Psoas muscle (tissue), 8 donors: ENCODE measurements at places on chromosomes 11 and 22. TPM values are rescaled to one million over a fixed set of nuclear protein-coding genes. Genes with fewer than 3 reads are reported as not detected.

ZBTB16 gene
- 233 TPM for total RNA-seq

GRCh38 chr11:5684036-5684645 lies 733 bp downstream of the TRIM5 start:
- no peak for DNase-seq

DNA sequence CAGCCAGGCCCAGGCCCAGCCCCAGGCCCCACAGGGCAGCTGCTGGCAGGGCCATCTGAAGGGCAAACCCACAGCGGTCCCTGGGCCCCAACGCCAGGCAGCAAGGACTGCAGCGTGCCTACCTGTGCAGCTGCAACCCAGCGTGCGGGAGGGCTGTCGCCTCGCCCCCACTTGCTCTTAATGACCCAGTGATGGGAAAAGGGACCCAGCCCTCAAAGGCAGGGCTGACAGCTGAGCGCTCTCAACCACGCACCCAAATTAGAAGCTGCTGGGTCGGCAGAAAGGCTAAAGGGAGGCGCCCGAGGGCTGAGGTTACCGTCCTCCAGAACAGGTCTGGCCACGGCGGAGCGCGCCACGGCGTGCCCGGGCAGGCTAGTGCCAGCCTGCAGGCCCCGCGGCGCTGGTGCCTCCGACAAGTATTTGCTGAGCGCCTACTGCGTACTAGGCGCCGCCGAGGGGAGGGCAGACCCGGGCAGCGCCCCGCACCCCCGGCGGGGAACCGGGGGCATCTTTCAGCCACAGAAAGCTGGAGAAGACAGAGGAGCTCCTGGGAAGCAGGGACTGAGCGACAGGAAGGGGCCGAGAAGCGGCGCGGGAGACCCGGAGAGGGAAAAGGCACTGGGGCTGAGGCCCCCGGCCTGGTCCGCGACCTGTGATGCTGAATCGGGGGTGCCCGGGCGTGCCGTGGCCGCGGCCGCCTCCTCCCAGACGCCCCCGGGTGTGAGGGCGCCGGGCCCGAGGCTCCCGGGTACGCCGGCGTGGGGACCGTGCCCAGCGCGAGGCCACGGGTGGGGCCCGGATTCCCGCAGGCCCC lies 773 bp downstream of the HRAS start:
- no peak for DNase-seq

GRCh38 chr11:110862407-110862806 lies 150.2 kb upstream of the ARHGAP20 start:
- no peak for DNase-seq

ARHGAP32 gene
- 8.9 TPM for total RNA-seq

- DNase-seq = no peak
These were observed 89.2 kb upstream of the E2F8 start for GRCh38 chr11:19329970-19330369.
